ENCODE measurements at places on chromosomes 1 and 21. TPM values are rescaled to one million over a fixed set of nuclear protein-coding genes. Genes with fewer than 3 reads are reported as not detected.

- H3K36me3 ChIP-seq, result no peaks in the 10 kb centered on the region
- H3K4me1 ChIP-seq, result peaks cover 4% of the 10 kb centered on the region
- no peak overlapping the region for H3K27ac ChIP-seq
- no peak overlapping the region for H3K4me3 ChIP-seq
- DNase-seq, result no peak
- H3K27me3 ChIP-seq, result no peaks in the 10 kb centered on the region
Measured at GRCh38 chr1:202288177-202288576, 53.6 kb downstream of the UBE2T start.

DNA sequence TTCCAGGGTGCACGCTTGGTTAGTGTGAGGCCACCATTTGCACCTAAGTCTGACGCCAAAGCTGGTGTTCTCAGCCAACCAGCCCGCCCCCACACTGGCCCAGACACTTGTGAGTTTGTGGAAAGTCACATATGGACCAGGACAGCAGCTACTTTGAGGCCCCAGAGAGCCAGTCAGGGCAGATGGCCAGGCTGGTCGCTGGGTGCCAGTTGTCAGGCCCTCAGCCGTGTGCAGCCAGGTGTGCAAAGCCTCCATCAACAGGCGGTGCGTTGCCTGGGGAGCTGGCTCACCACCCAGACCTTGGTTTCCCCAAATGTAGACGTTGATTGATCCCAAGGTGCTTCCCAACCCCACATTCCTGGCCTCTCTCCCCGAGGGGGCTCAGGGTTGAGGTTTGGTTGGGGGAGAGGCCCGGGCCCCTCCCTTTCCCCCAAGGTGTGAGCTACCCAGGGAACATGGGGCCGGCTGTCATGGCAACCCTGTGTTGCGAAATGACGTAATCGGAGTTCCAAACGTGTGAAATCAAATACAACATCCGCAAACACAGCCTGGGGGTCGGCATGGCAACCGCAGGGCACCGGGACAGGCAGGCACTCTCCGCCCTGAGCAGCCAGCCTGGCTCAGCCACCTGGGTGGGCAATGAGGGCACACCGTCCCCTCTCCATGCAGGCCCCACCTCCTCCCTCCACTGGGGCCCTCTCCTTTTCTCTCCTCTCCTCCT, 42.2 kb upstream of the WNT4 start:
- no peak overlapping the region for H3K4me3 ChIP-seq
- H3K4me1 ChIP-seq, result no peaks in the 10 kb centered on the region
- no peak overlapping the region for H3K27ac ChIP-seq

- no peak overlapping the region for H3K4me3 ChIP-seq
- H3K36me3 ChIP-seq, result no peaks in the 10 kb centered on the region
- no peaks in the 10 kb centered on the region for H3K4me1 ChIP-seq
- no peak for DNase-seq
Measured at GRCh38 chr21:41048145-41048544, 119.8 kb upstream of the BACE2 start.

TMEM269 gene
- not detected for total RNA-seq

- no peaks in the 10 kb centered on the region for H3K27me3 ChIP-seq
- H3K36me3 ChIP-seq, result no peaks in the 10 kb centered on the region
- no peak overlapping the region for H3K27ac ChIP-seq
- no peaks in the 10 kb centered on the region for H3K4me1 ChIP-seq
- H3K4me3 ChIP-seq, result no peak overlapping the region
Measured at GRCh38 chr1:230327892-230328284, 98.2 kb downstream of the PGBD5 start.

APOBEC4 gene
- total RNA-seq, result not detected

- H3K36me3 ChIP-seq, result peaks cover 25% of the 10 kb centered on the region
- H3K27ac ChIP-seq, result no peak overlapping the region
- no peaks in the 10 kb centered on the region for H3K27me3 ChIP-seq
- H3K4me1 ChIP-seq, result peaks cover 14% of the 10 kb centered on the region
Measured at GRCh38 chr1:26923711-26924110, 2.2 kb downstream of the NUDC start.

DNA sequence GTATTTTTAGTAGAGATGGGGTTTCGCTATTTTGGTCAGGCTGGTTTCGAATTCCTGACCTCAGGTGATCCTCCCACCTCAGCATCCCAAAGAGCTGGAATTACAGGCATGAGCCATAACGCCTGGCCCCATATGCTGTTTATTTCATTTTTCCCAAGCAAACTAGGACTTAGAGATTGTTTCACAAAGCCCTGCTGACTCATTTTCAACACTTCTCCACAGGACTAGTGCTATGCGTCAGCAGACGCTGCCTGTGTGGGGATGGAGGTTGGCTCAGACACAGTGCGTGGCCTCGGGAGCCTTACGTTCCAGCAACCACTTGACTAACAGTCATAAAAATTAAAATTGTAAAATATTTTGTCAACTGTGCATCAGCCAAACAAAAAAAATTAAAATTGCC, 22.7 kb downstream of the PKNOX1 start:
- H3K4me1 ChIP-seq, result peaks cover 51% of the 10 kb centered on the region
- no peaks in the 10 kb centered on the region for H3K27me3 ChIP-seq
- H3K4me3 ChIP-seq, result no peak overlapping the region
- no peaks in the 10 kb centered on the region for H3K36me3 ChIP-seq
- peak overlapping the region; percentile 55 for H3K27ac ChIP-seq

DNA sequence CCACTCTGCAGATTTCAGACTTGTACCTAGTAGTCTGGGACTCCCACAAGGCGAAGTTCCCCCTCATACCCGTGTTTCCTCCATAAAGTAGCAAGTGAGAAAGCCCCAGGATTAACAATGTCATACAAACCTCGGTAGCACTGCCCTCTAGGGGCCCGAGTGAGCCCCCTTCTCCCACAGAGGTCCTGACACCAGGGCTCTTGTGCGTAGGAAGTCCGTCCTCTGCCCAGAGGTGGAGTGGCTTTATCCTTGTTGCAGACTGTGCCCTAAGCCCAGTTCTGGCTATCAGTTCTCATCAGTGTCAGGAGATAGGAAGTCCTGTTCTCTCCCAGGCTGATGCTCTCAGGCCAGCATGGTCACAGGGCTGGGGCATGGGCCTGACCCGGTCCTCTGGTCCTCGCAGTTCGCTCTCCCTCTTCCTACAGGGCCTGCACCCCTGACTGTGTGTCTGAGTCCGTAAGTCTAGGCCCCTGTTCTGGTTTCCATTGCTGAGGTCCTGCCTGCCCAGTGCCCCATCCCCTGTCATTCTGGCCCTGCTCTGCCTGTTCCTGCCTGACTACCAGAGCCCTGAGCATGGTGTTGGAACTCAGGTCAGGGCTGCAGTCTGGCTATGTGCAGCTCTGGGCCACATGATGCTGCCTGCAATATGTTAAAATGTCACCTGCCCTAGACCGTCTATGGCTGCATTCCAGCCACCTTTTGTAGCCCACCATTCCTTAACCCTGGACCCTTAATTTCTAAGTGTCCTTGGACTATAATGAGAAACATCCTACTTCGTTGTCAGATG, 285.6 kb downstream of the ASTN1 start:
- H3K4me3 ChIP-seq, result no peak overlapping the region
- no peaks in the 10 kb centered on the region for H3K36me3 ChIP-seq
- DNase-seq, result no peak
- no peaks in the 10 kb centered on the region for H3K4me1 ChIP-seq

- no peaks in the 10 kb centered on the region for H3K36me3 ChIP-seq
- no peak for DNase-seq
- no peak overlapping the region for H3K27ac ChIP-seq
Measured at GRCh38 chr21:34039678-34040382, 33.5 kb upstream of the MRPS6 start.

DNA sequence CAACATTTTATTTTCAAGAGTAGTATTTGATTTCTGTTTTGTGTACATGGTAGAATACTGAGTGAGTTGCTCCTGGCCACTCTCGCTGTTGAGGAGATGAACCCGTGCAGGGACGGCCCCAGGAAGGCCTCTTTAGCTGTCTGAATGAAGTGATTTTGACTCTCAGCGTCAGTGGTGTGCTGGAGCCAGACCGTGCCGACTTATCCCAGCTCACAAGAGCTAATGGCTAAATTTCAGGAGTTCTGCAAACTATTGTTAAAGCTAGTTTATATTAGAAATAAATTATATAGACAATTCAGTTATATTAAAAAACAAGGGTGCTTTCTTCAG, 111.2 kb upstream of the KIF26B start:
- H3K36me3 ChIP-seq, result no peaks in the 10 kb centered on the region
- H3K27ac ChIP-seq, result peak overlapping the region; percentile 46
- no peak overlapping the region for H3K4me3 ChIP-seq
- no peaks in the 10 kb centered on the region for H3K4me1 ChIP-seq
- H3K27me3 ChIP-seq, result no peaks in the 10 kb centered on the region

DNA sequence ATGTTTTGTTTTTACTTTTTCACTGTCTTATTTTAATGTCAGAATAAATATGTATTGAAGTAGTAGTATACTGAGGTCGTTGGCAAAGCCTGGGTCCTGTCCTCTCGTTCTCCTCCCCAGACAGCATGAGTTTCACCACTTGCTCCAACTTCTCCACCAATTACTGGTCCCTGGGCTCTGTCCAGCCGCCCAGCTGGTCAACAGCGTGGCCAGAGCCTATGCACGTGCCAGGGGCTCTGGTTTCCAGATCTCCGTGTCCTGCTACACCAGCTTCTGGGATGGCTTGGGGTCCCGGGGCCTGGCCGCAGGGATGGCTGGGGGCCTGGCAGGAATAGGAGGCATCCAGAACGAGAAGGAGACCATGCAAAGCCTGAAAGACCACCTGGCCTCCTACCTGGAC, 19.3 kb downstream of the PTPN14 start:
- peaks cover 13% of the 10 kb centered on the region for H3K4me1 ChIP-seq
- no peak for DNase-seq
- no peak overlapping the region for H3K27ac ChIP-seq
- no peak overlapping the region for H3K4me3 ChIP-seq

DNA sequence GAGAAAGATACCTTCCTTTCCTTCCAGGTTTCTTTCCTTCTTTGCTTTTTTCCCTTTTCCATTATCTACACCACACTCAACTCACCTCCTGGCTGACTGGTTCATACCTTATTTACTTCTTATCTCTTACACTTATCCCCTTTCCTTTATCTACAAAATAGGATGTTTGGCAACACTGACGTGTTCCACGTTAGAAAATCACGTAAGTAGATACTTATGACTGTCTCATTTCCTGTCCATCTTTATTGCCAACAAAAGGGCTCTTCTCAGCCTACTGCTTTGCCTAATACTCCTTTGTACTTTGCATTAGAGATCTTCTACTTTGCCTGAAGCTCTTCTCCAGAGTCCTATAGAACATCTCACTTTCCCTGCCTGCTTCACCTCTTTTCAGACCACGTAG, 25.1 kb downstream of the SYNJ1 start:
- DNase-seq, result no peak
- H3K27me3 ChIP-seq, result no peaks in the 10 kb centered on the region
- peaks cover 5% of the 10 kb centered on the region for H3K4me1 ChIP-seq
- no peak overlapping the region for H3K27ac ChIP-seq

GRCh38 chr1:157183870-157184269, 45.7 kb upstream of the ETV3 start:
- no peak for DNase-seq
- no peak overlapping the region for H3K4me3 ChIP-seq
- H3K36me3 ChIP-seq, result no peaks in the 10 kb centered on the region
- no peaks in the 10 kb centered on the region for H3K4me1 ChIP-seq
- H3K27ac ChIP-seq, result no peak overlapping the region

ZMPSTE24 gene
- total RNA-seq, result 40.4 TPM

KCND3 gene
- total RNA-seq, result 5.9 TPM

Data from sigmoid colon (tissue), 7 donors.